G401 (cell line): ENCODE measurements at places on chromosomes 13 and 19. TPM values are rescaled to one million over a fixed set of nuclear protein-coding genes. Genes with fewer than 3 reads are reported as not detected.

- no peak for DNase-seq
Observed at GRCh38 chr19:45569619-45570421, 14.8 kb downstream of the OPA3 start.

DNA sequence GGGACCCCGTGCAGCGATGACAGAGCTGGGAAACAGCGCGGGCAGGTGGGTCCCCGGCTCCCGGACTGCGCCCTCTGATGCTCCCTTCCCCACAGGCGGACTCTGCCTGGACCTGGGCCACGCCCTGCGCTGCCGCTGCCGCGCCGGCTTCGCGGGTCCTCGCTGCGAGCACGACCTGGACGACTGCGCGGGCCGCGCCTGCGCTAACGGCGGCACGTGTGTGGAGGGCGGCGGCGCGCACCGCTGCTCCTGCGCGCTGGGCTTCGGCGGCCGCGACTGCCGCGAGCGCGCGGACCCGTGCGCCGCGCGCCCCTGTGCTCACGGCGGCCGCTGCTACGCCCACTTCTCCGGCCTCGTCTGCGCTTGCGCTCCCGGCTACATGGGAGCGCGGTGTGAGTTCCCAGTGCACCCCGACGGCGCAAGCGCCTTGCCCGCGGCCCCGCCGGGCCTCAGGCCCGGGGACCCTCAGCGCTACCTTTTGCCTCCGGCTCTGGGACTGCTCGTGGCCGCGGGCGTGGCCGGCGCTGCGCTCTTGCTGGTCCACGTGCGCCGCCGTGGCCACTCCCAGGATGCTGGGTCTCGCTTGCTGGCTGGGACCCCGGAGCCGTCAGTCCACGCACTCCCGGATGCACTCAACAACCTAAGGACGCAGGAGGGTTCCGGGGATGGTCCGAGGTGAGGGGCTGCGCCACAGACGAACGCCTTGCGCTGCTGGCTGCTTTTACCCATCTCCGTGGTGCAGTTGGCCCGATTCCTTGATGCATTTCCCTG lies 7.8 kb upstream of the SELENOV start:
- DNase-seq, result peak; percentile 46

- DNase-seq, result no peak
Observed at GRCh38 chr19:35476149-35476548, 14.1 kb downstream of the KRTDAP start.

DNA sequence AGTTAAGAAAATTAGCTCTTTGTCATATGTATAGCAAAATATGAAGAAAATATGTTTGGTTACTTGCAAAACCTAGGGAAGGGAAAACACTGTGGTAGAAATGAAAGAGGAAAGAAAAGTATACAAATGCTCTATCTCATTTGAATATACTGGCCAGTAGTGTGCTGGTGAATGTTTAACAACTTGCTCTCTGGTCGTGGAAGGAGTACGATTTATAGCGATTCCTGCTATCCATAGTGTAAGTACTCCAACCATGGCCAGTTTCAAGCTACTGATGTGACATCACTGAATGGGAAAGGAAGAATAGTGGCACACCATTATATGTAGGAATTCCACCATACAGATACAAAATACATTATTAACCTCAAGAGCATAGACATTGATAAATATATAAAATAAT lies 9.3 kb downstream of the BORA start:
- no peak for DNase-seq

DNA sequence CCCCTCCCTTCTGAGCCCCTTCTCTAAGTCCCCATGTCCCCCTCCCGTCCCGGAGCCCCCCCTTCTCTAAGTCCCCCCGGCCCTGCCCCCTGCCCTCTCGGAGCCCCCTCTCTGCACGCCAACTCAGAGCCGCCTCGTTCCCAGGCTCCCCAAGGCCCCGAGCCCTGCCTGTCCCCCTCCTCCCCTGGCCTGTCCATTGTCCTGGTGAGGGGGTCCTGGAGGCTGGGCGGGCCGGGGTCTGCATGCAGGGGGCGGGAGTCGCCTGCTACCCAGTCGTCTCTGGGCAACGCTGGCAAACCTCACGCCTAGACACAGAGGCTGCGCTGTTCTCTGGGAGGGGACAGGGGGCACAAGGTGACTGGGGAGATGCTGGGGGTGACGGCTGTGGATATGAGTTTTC lies 39.2 kb upstream of the SEMA6B start:
- no peak for DNase-seq

DNA sequence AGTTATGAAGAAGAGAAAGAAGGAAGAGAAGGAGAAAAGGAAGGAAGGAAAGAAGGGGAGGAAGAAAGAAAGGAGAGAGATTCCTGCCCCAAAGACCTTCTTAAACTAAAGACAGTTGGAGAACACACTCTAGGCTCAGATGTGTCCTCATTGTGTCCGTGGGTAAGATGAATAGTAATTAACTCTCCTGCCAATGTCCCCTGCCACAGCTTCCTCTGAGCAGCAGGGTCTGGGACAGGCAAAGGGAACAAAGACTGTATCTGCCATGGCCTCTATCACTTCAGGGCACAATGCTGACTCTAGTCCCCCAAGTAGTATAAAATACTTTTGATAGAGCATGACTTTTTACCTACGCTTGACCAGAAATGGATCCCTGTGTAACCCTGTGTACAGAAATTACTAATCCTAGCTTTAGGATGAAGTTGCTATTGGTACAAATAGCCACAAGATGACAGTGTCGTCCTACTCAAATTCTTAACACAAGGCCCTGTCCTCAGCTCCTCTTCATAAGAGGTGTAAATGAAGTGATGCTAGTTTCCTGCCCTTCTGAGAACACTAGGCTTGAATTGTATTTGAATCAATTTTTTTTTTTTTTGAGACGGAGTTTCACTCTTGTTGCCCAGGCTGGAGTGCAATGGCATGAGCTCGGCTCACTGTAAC lies 186.2 kb upstream of the GPR12 start:
- peak; percentile 80 for DNase-seq

- DNase-seq, result peak; percentile 29
Observed at GRCh38 chr13:100984085-100984705, 309.6 kb upstream of the TMTC4 start.

- DNase-seq, result peak; percentile 30
Observed at GRCh38 chr13:111904701-111905608, 162.0 kb upstream of the SOX1 start.

GRCh38 chr13:112669881-112670499 lies 19.8 kb upstream of the ATP11A start:
- DNase-seq, result no peak

DNA sequence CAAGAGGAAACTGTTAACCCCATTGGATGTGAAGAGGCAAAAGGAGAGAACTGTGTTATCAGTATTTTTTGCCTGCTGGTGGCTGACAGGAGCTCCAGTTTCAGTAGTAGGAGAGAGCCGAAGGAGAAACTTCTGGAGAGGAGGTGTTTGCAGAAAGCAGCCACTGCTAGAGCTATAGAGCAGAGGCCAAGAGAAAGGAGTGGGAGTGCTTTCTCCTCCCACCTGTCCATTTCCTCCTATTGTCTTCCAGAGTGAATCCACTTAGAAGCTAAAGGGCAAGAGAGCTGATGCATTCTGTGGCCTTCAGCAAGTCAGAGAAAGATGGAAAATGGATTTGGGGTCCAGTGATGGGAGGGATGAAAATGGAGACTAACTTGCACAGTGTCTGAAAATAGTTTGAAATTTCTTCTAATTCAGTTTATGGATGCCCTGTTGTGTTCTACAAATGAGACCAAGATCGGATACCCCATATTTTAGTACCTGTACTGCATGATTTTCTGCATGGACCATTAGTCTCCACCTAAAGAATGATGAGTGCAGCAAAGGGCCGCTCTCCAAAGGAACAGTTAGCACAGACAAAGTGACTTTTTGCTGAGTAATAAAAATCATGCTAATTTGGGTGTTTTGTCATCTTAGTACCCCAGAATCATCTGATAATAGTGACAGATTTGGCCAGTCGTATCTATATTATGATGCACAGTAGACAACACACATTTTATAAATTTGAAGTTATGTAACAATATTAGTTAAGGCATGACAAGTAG lies 10.7 kb downstream of the HS6ST3 start:
- no peak for DNase-seq

- no peak for DNase-seq
Observed at GRCh38 chr13:23652909-23653726, 82.9 kb downstream of the TNFRSF19 start.

- no peak for DNase-seq
Observed at GRCh38 chr13:40798380-40798779, 9.0 kb downstream of the SLC25A15 start.

GRCh38 chr19:17111766-17112165 lies 36.2 kb downstream of the MYO9B start:
- no peak for DNase-seq

- DNase-seq, result peak; percentile 8
Observed at GRCh38 chr13:108595436-108596274, 33.8 kb upstream of the MYO16 start.

DNA sequence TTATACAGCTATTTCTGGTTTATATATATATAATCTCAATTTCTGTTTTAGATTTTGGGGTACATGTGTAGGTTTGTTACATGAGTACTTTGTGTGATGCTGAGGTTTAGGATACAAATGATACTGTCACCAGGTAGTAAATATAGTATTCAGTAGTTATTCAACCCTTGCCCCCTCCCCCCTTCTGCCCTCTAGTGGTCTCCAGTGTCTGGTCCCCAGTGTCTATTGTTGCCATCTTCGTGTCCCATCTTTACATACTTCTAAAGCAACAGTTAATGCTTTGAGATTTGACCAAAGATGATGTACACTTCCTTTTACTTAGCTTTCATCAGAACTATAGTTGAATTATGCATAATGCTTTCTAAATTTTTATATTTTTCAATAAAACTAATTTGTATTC lies 1623.4 kb upstream of the PRR20A start:
- no peak for DNase-seq

- DNase-seq, result no peak
Observed at GRCh38 chr13:71853725-71854124, 13.3 kb downstream of the DACH1 start.

DNA sequence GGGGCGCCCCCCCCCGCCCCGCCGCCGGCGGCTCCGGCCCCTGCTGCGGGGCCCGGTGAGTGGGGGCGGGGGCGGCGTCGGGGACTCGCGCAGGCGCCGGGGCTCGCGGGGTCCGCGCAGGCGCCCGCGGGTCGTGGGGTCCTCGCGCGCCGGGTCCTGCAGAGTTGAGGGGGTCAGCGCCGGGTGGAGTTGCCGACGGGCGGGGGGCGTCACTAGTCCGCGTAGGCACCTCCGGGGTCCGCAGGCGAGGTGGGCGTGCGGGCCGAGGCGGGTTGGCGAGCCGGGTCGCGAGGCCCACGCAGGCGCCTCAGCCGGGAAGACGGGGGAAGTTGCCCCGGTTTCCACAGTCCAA lies 365 bp downstream of the PPP6R1 start:
- DNase-seq, result no peak

DNA sequence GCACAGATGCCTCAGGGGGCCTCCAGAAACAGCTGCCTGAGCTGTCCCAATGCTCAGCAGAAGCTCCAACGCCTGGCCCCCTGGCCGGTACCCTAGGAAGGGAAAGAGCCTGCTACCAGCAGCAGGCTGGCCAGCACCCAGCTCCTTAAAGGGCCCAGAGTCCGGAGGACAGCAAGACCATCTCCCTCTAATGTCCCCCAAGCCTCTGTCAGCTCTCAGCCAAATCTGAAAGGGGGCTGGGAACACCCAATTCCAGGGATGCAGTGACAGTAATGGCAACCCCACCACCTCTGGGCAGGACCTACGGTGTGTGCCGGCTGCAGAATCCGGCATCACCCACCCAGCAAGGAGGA lies 4.2 kb downstream of the PPP6R1 start:
- DNase-seq, result no peak

GRCh38 chr13:80348750-80349149 lies 7.8 kb upstream of the SPRY2 start:
- DNase-seq, result no peak

DNA sequence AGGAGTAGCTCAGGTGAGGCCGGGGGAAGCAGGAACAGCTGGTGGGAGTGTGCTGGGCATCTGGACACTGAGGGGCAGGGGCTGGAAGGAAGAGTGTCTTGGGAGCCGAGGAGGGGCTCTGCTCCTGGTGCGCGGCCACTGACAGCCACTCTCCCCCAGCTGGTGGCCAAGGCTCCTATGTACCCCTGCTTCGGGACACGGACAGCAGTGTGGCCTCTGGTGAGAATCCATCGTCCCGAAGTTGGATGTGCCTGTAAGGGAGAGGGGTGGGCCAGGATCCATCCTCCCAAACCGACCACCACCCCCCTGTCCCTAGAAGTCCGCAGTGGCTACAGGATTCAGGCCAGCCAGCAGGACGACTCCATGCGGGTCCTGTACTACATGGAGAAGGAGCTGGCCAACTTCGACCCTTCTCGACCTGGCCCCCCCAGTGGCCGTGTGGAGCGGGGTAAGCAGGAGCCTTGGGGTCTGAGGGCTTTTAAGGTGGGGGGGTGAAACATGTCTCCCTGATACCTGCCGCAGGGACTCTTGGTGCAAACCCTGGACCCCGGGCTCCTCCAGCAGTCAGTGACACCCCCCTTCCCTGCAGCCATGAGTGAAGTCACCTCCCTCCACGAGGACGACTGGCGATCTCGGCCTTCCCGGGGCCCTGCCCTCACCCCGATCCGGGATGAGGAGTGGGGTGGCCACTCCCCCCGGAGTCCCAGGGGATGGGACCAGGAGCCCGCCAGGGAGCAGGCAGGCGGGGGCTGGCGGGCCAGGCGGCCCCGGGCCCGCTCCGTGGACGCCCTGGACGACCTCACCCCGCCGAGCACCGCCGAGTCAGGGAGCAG lies 2.0 kb upstream of the USF2 start:
- DNase-seq, result no peak

DNA sequence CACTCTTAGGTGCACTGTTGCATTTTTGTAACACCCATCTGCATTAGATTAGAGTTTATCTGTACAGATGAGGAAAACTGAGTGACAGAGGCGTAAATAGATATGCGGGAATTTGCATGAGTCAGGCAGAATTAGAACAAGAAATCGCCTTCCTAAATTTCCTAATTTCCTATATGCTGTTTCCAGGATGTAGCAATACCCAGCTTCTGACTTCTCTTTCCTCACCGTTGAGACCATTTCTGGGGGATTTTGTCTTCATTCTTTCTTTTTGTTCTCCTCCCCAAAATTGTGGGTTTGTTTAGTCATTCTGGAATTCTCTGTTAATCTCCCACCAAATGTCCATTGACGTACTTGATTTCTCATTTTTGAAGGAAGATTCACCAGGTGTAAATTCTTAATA lies 10.6 kb upstream of the ZNF792 start:
- DNase-seq, result no peak

Gene DNASE2
- 68.1 and 68.4 TPM in 2 replicates for total RNA-seq

Gene CLC
- not detected in 2 replicates for total RNA-seq

Gene MAST1
- 20.4 and 22.6 TPM in 2 replicates for total RNA-seq

Gene CNN2
- total RNA-seq, result 245 and 296 TPM in 2 replicates

Gene ACP7
- not detected in 2 replicates for total RNA-seq

Gene PROZ
- not detected in 2 replicates for total RNA-seq

Gene SELENOW
- total RNA-seq, result 322 and 424 TPM in 2 replicates

Gene IL17D
- 5.9 and 9.8 TPM in 2 replicates for total RNA-seq

Gene ARRDC5
- total RNA-seq, result not detected in 2 replicates

Gene SERPINE3
- total RNA-seq, result not detected in 2 replicates

Gene SLC7A9
- 0.51 TPM in 1 of 2 replicates, not detected in the other for total RNA-seq

Gene CHST8
- not detected in 2 replicates for total RNA-seq

Gene F10
- not detected in 2 replicates for total RNA-seq

Gene COX7A1
- not detected in 2 replicates for total RNA-seq

Gene CDC34
- 178 and 208 TPM in 2 replicates for total RNA-seq

Gene POU2F2
- total RNA-seq, result not detected in 2 replicates
